Activated CD4-positive, alpha-beta T cell treated with anti-CD3 and anti-CD28 coated beads for 4 hours (primary cell): ENCODE measurements at places on chromosomes 6 and 20.

DNA sequence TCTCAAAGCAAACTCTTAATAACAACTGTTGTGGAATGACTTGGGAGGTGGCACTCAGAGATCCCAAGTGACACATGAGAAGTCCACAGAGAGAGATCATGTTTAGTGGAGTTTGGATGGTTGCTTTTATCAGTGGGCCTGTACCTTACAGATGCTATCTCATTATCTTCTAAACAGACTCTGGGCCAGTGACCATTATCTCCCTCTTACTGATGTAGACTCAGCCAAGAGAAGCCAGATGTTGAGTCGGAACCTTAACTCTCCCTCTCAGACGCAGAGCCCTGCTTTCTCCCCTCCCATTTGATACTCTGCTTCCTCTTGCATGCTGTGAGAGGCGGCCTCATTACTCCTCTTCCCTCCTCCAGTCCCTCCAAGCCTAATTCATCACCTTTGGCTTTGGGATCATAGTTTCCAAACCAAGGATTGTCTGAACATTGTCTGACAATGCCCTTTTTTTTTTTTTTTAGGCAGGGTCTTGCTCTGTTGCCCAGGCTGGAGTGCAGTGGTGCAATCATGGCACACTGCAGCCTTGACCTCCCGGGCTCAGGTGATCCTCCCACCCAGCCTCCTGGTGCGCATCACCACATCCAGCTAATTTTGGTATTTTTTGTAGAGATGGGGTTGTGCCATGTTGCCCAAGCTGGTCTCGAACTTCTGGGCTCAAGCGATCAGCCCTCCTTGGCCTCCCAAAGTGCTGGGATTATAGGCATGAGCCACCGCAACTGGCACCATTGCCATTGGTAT, 4.5 kb upstream of the DDR1 start:
- DNase-seq: no peak

- no peak for DNase-seq
Measured at GRCh38 chr6:37396571-37397180, 36.3 kb upstream of the CMTR1 start.

- DNase-seq: no peak
Measured at GRCh38 chr6:36847152-36847551, 7.9 kb upstream of the CPNE5 start.

DNA sequence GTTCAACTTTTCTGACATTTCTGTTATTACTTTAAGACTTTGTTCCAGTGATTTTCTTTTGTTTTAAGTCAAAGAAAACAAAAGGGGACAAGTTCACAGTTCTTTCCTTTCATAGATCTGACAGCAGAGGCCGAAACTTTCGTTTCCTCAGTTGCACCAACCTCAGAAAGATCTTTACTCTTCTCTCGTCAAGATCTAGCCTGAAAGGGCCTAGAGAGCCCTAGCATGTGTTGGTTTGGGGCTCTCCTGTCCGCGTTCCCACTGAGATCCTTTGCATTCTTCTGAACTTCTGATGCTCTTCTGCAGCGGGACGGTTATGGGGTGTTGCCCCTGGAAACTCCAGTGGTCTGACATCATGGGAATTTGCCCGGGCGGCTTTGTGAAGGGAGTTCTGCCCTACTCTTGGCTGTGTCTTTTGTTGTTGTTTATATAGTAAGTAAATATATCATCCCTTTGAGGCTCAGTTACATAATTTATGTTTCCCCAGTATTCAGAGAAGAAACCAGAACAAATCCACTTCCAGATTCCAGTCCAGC, 129.1 kb downstream of the SASH1 start:
- no peak for DNase-seq

- DNase-seq: no peak
Measured at GRCh38 chr6:51578994-51579393, 508.4 kb downstream of the PKHD1 start.

DNA sequence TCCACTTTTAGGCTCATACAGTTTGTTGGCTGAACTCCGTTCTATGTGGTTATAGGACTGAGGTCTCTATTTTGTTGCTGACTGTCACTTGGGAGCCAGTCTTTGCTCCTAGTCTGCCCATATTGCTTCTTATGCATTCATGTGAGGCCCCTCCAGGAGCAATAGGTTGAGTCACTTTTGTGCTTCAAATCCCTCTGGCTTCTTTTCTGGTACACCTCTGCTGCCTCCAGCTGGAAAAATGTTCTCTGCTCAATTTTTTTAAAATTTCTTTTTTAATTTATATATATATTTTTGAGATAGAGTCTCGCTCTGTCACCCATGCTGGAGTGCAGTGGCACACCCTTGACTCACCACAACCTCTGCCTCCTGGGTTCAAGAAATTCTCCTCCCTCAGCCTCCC, 42.7 kb upstream of the NOX3 start:
- DNase-seq: no peak

GRCh38 chr6:14549871-14550270, 432.3 kb downstream of the CD83 start:
- DNase-seq: no peak
